ENCODE measurements at places on chromosomes 3 and 15.

- DNase-seq = no peak
Measured at GRCh38 chr15:77904436-77904821, 173.1 kb downstream of the TBC1D2B start.

GRCh38 chr15:51424780-51425179, 83.3 kb downstream of the GLDN start:
- DNase-seq = no peak

DNA sequence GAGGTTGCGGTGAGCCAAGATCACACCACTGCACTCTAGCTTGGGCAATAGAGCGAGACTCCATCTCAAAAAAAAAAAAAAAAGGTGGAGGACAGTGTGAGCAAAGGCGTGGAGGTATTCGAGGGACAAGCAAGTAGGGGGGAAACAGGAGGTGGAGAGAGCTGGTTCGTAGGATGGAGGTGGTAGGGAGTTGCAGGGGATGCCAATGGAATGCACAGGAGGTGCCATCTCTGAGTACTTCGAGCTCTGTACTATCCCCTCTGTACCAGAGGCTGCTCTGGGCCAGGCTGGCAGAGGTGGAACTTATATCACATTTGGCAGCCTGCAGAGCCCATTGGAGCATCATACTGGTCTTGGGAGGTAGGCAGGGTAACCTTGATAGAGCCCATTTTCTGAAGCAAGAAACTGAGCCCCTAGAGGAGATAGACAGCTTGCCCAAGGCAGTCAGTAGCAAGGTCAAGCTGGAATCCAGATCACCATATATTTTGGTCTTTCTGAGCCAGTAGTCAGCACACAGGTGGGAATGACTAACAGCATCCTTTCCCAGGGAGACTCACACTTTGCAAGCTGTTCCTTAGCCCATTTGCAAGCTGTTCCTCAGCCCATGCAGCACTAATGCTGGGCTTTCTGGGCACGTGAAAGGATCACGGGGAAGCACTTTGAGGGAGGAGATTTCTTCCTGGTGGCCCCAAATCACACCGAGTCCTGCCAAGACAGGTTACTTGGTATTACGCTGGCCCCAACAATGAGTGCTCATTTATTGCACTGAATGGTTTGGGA, 9.2 kb upstream of the CCDC33 start:
- DNase-seq = no peak

DNA sequence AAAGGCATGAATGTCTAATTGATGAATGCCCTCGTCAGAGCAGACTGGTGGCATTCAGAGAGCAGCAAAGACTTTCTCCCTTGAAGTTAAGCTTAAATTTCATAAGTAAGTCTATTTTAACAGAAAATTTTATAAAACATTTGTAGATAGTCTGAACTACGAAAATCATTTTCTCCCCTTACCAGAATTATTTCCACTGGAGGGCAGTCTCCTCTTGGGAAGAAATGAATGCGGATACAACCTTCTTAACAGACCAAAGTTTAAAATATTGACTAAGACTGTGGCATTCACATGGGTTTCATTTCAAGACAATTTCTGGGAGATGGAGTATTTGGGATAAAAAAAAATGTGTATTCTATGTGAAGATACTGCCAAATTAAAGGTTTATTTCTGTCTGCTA, 669.0 kb downstream of the FHIT start:
- no peak for DNase-seq

DNA sequence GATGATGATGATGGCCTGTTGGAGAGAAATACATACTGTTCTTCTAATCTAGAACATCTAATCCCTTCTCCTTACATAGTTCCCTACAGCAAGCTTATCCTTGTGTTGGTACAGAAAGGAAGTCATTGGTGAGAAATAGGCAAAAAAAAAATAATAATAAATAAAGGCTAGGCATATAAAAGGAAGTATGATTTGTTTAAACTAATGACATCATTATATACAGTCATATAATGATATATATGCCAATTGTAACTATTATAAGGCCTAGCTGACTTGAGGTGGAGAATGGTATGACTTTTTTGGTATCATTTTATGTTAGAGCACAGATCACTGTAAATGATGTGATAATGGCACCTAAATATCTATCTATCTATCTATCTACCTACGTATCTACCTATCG, 142.4 kb downstream of the DUT start:
- no peak for DNase-seq

- no peak for DNase-seq
Measured at GRCh38 chr15:91182101-91182500, 82.0 kb downstream of the SV2B start.

GRCh38 chr3:62823461-62824050, 51.7 kb downstream of the CADPS start:
- no peak for DNase-seq

GRCh38 chr15:91974321-91974720, 120.8 kb downstream of the SLCO3A1 start:
- no peak for DNase-seq

DNA sequence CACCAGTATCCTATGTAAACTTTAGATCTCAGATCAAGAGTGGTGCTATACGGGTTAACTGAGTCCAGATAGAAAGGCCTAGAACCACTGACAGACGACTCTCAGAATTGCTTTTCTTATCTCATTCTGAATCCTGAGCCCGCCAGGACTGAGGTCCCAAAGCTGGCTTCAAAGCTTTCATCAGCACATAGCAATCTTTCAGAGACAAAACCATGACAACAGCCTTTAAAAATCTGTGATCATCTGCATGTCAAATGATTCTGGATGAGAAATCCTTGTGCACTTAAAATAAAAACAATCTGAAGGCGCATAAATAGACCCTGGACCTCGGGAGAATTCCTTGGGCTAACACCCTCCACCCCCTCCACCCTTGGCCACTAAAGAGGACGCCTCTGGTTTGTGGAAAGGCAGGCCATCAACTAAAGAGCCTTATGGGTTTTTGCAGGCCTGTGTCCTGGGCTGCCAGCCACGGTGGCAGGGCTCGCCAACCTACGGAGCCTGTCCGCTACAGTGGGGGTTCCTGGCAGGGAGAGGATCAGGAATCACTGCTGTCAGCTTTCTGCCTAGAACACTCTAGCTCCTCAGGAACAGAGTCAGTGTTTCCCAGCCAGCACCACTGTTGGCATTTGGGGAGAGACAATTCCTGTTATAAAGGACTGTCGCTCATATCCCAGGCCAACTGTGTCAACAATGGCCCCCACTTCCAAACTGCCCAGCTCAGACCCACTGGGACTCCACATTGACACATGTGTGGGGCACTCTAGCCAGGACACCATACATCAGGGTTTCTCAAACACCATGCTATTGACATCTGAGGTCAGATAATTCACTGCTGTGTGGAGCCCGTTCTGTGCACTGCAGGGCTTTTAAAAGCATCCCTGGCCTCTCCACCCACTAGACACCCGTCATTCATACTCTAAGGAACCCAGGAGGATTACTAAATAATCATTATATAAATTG, 20.2 kb downstream of the TLE3 start:
- DNase-seq = no peak

DNA sequence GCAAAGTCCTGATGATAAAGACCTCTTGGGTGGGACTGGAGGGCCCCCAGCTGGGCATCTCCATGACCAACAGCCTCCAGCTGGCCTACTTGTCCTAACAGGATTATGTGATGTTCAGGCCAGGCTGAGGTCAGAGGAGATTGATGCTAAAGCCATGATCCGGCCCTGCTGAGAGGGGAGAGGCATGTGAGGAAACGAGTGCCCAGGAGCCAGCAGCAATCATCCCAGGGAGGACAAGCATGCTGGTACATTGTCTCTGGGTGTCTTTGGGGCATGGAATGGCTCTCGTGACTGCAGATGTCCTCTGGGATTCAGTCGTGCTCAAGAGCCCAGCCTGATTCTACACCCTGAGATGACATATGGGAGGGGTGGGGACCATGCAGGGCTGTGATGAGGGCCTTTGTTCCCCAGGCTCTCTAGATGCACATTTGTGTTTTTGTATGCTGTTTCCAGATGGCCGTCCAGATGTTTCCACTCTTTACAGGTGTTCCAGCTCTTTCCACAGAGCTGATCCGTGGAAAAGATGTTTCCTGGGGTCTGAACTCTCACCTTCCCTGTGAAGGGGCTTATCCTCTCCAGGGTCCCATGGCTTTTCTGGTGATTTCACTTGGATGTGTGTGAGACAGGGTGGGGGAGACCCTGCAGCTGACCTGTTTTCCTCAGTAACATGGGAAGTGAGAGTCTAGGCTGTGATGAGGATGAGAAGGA, 20.2 kb downstream of the SLC24A1 start:
- DNase-seq = no peak

GRCh38 chr15:40352281-40352901, 1.6 kb downstream of the PHGR1 start:
- DNase-seq = no peak

- no peak for DNase-seq
Measured at GRCh38 chr3:168002786-168003368, 92.8 kb downstream of the GOLIM4 start.

- no peak for DNase-seq
Measured at GRCh38 chr15:30984118-30984517, 7.3 kb downstream of the MTMR10 start.

- DNase-seq = no peak
Measured at GRCh38 chr3:32340039-32340438, 51.6 kb upstream of the CMTM7 start.

Measured in activated CD8-positive, alpha-beta memory T cell treated with anti-CD3 and anti-CD28 coated beads for 1 hour (primary cell).